ENCODE measurements at places on chromosomes 12 and 14.

GRCh38 chr12:66072566-66072965, 58.0 kb downstream of the LLPH start:
- DNase-seq, result no peak

DNA sequence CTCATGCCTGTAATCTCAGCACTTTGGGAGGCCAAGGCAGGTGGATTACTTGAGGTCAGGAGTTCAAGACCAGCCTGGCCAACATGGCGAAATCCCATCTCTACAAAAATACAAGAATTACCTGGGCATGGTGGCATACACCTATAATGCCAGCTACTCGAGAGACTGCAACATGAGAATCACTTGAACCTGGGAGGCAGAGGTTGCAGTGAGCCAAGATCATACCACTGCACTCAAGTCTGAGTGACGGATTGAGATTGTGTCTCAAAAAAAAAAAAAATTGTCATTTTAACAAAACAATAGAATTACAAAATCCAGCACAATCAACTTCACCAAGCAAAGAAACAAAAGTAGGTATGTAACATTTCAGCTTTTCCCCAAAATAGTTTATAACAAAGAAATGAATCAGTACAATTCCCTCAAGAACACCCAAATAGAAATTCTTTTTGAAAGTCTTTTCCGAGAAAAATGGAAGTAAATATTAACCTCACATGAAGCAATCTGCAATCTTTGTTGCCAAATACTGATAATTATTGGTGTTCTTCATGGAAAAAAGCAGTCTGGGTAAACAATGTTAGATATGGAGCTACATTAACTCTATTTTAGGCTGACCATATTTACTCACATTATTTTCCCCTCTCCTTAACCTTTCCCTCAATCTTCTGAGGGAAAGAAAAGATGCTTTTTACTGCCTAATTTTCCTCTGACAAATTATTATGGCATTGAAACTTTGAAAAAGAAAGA, 165.9 kb upstream of the ATF7IP start:
- DNase-seq, result no peak

GRCh38 chr14:74302152-74302628, 544 bp downstream of the ABCD4 start:
- no peak for DNase-seq

- DNase-seq, result no peak
Observed at GRCh38 chr12:16424531-16424930, 77.1 kb downstream of the MGST1 start.

DNA sequence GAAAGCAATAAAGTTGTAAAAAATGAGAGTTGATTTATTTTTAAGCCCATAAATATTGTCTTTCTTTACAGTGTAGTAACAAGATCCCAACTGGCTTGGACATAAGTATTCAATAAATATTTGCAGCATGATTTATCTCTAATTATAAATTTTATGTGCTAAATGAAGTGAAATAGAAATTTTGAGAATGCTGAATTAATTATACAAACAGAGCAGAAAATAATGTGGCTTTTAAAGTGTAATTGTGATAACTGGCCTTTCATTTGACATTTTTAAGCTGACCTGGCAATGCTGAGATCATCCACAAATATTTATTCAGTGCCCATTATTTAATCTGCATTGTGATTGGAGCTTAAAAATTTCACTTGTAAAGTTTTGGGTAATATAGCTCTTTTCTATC, 201.6 kb upstream of the NAV3 start:
- no peak for DNase-seq

- DNase-seq, result no peak
Observed at GRCh38 chr12:88715673-88716072, 135.4 kb upstream of the KITLG start.

DNA sequence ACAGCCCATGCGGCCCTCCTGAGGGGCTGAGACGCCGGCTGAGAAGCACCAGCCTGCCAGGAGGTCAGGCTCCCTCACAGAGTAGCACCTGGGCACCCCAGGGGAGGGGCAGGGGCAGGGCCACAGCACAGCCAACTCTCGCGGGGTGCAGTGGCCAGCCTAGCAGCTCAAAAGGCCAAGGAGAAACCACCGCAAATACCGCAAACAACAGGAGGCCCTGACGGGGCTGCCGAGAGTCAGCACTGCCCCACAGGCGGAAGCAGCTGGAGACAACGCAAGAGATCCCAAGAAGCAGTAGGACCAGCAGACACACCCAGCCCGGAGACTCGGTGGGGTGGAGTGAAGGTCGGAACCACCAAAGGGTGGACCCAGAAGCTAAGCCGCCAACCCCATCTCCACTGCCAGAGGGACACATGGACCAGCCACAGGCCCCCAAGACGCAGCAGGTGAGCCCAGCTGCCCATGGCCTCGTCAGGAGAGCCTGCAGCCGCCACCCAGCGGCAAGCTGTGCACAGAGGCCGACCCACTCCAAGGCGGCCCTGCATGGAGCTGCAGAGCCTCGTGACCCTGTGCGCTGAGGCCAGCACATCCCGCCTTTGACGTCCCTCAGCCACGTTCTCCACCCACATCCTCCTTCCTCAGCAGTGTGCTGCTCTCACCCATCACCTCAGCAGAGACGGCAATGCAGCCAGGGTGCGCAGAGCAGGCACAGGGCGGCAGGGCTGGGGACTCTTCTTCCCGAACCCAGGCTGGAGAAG, 31.7 kb upstream of the BTBD6 start:
- DNase-seq, result no peak

- DNase-seq, result no peak
Observed at GRCh38 chr14:59507063-59507751, 22.9 kb downstream of the JKAMP start.

GRCh38 chr12:11762723-11763326, 113.4 kb downstream of the ETV6 start:
- no peak for DNase-seq

GRCh38 chr12:119258556-119258955, 76.0 kb upstream of the CCDC60 start:
- no peak for DNase-seq

- no peak for DNase-seq
Observed at GRCh38 chr14:24879661-24880386, 170.1 kb downstream of the STXBP6 start.

DNA sequence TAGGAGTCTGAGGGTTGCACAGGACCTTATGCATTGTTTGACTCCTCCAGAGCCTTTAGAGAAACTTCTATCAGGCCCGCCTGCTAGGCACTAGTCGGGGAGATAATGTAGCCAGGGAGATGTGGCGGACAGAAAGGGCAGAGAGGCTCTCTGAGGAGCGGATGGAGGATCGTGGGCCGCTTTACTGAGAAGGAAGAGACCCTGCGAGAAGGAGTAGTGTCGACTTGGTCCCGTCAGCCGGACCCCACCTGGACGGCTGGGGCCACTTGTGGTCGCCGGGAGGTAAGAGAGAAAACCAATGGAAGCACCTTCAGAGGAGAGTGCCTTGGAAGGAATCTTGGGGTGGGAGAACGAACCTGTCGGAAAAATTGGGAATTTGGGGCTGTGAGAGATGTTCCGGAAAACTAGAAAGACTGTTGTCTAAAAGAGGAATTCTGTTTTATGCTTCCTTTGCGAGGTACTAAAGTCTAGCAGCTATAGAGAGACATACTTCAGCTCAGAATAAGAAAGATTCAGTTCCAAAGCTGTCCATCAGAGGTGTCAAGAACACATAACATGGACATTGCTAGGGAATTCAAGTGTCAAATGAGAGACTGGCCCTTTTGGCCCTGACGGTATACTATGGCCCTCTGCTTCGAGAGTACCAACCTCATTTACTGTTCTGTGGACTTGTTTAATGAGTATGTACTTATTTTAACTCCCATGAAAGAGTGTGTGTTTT, 660 bp upstream of the MCRS1 start:
- no peak for DNase-seq

GRCh38 chr14:64248689-64249088, 45.5 kb downstream of the ESR2 start:
- DNase-seq, result no peak

DNA sequence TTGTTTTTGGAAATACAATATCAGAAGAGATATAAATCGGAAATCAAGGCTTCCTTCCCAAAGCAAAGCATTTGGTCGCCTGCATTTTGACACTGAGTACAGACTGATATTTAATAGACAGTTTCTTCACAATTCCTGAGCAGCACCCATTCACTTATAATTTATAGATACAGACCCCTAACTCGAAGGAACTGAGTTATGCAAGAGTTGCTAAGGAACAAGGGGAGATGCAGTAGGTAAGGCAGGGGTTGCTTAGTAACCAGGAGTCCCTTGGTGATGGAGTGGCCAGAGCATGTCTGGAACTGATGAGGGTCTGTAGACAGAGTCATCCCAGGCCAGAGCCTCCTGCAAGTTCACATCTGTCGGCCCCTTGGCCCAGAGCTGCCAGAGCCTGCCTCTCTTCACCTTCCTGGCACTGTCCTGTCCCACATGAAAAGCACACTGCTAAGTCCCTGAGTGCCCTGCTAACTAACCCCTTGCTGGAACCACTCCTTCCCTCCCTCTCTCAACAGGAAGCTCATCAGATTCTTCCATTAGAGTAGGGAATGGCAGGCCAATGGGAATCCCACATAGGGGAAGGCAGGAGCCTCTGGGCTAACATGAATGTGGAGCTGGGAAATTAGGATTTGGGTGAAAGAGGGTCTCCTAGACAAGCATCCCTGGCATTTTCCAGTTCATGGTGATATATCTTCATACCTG, 3.6 kb upstream of the DHRS2 start:
- no peak for DNase-seq

DNA sequence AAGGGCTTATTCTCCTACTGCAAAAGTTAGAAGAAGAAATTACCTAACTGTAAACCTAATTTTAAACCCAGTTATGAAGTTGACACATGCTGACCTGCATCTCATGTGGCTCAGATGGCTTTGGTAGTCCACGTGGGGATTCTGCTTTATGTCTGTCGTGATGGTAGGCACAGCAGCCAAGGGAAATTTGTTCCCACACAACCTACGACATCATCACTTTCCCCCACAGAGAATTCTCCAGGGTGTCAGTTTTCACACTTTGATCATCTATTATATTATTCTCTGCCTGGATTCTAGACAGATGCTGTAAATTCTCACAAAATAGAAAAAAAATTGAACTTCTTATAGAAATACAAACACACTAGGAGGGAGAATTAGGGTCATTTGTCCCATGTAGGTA, 70.6 kb downstream of the PTHLH start:
- no peak for DNase-seq

GRCh38 chr14:105093038-105093430, 27.8 kb upstream of the GPR132 start:
- DNase-seq, result no peak

GRCh38 chr12:40942326-40942725, 245.8 kb upstream of the PDZRN4 start:
- DNase-seq, result no peak

GRCh38 chr12:94641283-94641682, 9.1 kb downstream of the TMCC3 start:
- DNase-seq, result no peak

DNA sequence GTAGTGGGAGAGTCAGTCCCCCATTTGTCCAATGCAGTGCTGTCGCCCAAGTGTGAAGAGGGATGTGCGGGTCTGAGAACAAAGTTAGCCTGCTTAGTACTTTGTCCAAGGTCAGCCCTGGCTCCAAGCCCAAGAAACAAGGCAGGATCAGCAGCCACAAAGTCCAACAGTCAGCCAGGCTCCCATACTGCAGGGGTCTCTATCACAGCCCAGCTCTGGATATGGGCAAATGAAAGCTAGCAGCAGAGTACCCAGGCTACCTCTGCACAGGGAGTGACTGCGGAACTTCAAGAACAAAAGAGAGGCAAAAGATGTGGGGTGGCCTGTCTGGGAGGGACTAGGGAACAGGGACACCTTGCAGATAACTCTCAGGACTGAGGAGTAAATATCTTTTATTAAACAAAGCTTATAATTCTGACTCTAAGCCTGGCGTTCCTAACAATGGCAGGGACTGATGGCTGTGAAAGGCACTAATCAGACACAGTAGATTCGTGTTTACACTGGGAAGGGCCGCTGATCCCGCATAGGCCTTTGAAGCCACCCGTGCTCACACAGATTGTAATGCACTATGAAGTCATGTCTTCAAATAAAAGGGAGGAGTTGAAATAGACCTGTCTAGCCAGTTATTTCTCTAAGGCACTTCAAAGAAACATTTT, 91.0 kb upstream of the EEA1 start:
- no peak for DNase-seq

- DNase-seq, result no peak
Observed at GRCh38 chr12:10159280-10159679, 12.7 kb downstream of the OLR1 start.

DNA sequence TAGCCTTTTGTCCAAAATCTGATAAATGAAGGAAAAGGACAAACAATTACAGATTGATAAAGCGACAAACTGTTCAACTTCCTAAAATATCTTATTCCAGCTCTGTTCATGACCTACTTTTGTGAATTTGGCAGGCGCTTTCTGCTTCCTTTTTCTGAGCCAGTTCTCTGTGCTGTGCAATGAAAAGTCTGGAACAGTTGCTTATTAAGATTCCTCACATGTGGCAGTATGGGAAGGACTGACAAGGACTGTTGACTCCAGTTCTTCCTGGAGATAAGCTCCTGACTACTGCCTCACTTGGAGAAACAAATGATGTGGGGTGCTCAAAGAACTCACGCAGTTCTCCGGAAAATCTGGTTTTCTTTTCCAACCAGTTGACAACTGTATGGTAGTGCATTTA, 58.3 kb upstream of the ANP32D start:
- no peak for DNase-seq

DNA sequence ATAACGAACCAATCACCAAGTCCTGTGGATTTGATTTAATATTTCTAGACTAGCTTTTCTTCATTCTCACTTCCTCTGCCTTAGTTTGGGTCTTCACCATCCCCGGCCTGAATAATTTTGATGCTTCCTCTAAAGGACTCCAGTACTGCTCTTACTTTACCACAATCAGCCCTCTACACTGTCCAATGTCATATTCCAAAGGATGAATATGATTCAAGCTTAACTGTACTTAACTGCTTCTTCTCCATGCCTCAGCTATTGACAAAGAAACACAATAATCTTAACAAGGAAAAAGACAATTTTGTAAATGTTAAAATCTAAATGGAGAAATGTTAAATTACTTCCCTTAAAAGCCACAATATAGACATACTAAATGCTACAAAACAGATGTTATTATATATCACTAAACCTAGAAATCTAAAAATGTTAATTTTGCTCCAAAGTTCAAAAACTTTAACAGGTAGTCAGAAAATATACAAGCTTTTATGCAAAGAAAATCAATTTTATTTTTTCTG, 70.2 kb downstream of the STXBP6 start:
- DNase-seq, result no peak

- DNase-seq, result no peak
Observed at GRCh38 chr12:64877363-64878004, 53.0 kb downstream of the TBC1D30 start.

DNA sequence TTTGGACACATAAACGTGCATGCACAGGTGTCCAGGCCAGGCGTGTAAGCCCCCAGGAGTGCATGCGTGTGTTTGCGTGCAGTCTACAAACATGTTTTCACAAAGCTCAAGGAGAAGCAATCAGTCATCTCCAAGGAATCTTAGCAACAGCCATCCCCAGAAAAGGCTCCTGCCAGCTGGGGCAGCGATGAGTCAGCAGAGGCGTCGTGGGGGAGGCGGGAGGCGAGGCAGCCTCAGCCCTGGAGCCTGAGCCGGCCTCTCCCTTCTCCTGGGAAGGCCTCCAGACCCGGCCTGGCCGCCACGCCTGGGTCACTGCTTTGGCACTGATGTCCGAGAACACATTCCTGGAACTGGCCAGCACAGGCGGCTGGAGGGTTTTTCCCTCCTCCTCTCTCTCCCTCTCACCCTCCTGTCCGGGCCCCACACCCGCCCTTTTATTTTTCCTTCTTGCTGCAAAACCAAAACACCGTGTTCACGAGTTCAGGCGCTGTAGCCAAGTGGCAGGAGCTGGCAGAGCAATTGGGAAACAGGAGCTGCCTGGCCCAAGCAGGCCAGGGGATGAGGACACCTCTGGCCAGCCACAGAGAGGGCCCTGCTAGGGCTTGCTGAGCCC, 92.7 kb downstream of the LRRC74A start:
- DNase-seq, result no peak

Data from stimulated activated CD4-positive, alpha-beta T cell treated with anti-CD3 and anti-CD28 coated beads, Interleukin-1b, Interleukin-23, amount 100 ng/mL, for 24 hours (primary cell).